ENCODE measurements at places on chromosomes 1 and 21.
A peak's percentile ranks its signal among the peaks of the same experiment; 100 is the strongest.

GRCh38 chr1:47424336-47424982 is 8.4 kb downstream of the FOXE3 start:
- no peak for DNase-seq

GRCh38 chr1:61135291-61135690 is 52.9 kb downstream of the NFIA start:
- DNase-seq, result no peak

DNA sequence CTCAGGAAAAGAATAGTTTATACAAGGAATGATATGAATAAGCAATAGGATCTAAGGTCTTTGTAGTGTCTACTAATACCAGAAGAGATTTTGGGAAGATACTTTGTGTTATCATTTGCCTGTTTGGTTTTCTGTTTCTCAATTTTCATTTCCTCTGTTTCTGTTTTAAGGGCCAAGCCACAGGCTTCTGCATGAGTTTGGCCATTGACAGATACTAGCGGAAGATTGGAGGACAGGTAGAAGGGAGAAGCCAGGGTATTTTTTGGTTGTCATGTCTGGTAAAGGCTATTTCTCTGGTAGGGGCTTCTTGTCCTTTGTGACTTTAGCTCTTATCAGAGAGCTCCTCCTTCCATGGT is 51.4 kb downstream of the HS2ST1 start:
- DNase-seq, result no peak

DNA sequence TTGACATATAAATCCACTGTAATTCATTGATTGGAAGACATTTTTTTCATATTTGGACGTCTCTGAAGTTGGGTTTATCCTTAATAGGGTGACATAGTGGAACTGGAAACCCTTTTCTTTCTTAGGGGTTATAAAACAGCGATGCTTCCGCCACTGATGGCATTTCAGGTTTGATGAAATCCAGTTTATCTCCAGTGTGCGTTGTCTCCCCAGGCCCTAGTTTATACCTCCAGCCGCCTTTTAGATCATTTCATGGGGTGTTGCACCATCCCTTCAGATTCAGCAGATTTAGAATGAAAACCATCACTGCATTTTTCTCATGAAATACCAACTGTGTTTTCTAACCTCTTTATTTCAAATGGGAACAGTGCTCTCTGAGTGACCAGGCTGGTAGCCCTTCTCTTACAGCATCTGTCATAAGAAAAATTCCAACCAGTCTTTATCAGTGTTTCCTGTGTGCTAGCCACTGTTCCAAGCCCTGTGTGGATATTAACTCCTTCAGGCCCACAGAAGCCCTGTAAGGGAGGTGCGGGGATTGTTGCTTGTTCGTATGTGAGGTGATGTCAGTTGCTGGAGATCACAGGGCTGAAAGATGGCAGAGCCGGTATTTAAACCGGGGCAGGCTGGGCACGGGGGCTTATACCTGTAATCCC is 19.0 kb downstream of the H6PD start:
- no peak for DNase-seq

GRCh38 chr1:150281221-150281757 is 1.1 kb upstream of the CIART start:
- DNase-seq, result peak; percentile 42

GRCh38 chr1:168568346-168568745 is 8.1 kb upstream of the XCL1 start:
- no peak for DNase-seq

DNA sequence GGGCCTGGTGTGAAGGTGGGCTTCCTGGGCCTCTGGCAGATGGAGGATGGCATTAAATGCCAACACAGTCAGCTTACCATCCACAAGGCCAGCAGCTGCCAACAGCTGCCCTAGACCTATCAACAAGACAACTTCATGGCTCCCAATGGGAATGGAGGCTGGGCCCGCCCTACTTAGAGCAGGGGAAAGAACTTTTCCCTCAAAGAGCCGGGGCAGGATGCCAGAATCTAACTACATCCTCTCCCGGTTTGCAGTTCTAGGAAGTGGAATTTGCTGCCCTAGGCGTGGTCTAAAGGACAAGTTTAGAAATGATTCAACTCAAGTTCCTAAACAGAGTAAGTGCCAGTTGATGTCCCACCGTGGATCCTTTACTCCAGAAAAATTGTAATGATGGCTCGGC is 13.1 kb downstream of the ICMT start:
- DNase-seq, result no peak

DNA sequence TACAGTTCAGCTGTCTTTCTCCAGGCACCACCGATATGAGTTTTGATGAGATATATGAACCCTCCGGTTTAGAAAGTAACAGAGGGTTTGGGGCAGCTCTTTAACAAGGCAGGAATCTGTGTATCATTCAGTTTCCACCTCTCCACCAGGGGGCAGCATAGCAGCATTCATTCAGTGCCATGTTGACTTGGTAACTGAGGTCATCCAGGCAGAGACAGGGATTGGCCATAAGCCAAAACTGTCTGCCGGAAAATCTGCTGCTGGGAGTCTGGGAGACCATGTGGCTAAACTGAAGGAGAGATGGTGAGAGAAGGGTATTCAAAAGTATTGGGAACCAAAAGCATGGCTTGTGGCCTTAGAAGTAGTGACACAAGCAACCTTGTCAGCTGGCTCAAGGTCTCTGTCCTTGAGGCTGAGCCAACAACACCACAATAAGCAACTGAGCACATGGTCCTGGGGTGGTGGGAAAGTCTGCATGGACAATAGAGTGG is 98.5 kb downstream of the LMX1A start:
- peak; percentile 9 for DNase-seq
